ENCODE measurements at places on chromosomes 4 and X.
A peak's percentile ranks its signal among the peaks of the same experiment; 100 is the strongest.

GRCh38 chr4:83561381-83561780 lies 25.5 kb downstream of the GPAT3 start:
- DNase-seq: no peak

DNA sequence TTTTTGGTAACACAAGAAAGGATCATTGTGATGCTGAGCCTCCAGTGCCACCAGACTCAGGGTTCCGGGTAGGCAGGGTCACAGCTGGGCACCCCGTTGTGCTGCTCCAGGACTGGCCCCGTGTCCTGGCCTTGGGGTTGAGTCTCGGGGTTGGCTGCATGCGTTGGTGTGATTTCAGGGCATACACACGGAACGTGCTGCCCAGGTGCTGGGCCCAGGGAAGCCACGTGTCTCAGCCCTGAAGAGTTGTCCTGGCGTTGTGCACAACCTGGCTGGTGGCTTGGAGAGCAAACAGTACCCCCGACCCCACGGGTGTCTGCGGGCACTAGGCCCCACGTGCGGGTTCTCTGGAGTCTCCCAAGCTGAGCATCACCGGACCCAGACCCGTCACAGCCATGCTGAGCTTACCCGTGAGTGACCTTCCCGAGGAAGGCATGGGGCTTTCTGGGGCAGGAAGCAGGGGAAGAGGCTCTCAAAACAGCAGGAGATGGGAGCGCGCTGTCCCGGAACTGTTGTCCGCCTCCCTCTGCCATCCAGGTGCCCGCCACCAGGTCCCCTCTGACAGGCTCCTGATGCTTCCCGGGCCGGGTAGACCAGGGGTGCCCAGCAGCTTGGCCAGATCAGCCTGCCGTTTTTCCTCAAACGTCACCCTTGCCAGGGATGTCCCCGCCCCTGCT lies 66.1 kb upstream of the ENPP6 start:
- no peak for DNase-seq

GRCh38 chr4:177964693-177965168 lies 522.5 kb upstream of the AGA start:
- DNase-seq: no peak

DNA sequence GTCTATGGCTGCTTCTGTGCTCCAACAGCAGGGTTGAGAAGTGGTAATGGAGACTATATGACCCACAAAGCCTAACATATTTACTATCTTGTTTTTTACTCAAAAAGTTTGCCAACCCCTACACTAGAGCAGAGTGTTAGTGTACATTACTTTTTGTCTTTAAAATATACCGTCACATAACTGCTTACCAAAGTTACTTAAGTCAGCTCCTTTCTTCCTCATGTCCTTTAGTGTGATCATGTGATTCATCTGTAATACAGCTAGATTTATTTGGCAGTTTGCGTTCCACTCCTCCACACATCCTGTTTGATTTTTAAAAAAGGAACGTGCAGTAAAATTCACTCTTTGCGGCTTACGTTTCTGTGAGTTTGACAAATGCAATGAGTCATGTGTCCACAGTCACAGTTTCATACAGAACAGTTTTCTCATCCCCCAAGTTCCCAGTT lies 162.4 kb upstream of the GPRIN3 start:
- DNase-seq: peak; percentile 32

DNA sequence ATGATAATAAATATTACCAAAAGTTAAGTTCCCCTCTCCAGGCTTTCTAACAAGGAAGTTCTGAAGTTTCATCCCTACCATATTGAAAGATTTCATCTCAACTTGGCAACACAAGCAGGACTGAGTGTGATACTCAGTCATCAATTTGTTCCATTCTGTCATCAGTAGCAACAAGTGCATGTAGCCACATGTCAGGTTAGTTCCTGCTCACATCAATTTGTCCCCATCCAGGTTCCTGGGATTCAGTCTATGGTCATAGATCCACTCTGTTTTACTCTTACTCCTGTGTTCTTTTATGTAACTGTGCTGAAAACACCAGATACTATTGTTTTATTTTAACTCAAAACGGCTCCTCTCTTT lies 22.2 kb downstream of the SMPX start:
- DNase-seq: no peak

DNA sequence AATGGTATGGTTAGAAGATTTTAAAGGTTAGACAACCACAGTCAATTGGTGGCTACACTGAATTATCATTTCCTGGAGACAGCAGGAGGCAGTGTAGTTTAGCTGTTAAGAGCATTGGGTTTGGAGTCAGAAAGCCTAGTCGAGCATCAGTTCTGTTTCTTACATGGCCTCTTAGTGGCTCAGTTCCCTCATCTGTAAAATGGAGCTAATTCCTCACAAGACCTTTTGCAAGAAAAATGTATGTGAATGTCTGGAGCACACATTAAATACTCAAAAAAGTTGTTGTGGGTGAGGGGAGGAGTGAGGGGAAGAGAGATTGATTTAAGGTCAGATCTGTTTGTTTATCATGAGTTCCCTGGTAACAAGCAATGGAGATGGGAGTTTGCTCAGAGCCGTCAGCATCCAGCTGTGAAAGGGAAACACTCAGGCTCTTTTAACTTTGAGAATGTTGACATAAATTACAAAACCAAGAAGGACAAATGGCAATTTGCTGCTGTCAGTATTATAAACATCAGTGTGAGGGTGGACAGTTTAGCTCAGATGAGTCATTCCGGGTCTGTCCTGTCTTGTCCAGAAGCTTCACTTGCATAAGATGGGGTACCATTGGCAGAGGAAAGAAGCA lies 98.2 kb upstream of the PGRMC2 start:
- no peak for DNase-seq

DNA sequence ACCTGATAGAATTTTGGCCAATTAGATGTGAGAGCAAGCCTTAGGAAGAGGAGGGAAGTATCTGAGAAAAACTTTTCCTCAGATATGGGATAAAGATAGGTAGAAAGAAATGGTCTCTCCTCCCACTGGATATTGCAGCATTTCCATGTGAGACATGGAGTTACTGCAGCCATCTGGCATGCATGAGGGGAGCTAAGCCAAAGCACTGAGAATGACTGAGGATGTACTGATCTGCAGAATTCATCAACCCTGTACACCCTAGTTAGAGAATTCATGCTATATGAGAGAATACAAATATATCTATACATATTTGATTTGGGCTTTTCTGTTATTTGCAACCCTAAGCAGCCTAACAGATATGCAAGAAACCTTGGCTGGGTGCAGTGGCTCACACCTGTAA lies 52.5 kb upstream of the RPL34 start:
- DNase-seq: no peak

- no peak for DNase-seq
These were observed 356.7 kb upstream of the DIPK2B start for GRCh38 chrX:45557387-45557786.

GRCh38 chr4:106266201-106266600 lies 49.8 kb downstream of the TBCK start:
- peak; percentile 9 for DNase-seq

DNA sequence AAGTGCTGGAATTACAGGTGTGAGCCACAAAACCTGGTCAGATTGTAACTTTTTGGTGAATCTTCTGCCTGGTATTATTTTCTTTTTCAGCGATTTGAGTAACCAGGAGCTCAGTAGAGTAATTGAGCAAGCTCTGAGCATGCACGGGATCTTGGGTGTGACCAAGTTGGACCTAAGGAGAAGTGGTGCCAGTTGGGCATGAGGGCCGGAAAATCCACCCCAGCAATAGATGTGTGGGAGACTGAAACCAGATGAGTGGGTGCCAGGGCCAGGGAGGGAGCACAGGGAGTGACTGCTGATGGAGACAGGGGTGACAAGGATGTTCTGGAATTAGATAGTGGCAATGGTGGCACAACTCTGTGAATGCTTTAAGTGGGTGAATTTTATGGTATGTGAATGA lies 3.7 kb upstream of the CCNQ start:
- DNase-seq: no peak

DNA sequence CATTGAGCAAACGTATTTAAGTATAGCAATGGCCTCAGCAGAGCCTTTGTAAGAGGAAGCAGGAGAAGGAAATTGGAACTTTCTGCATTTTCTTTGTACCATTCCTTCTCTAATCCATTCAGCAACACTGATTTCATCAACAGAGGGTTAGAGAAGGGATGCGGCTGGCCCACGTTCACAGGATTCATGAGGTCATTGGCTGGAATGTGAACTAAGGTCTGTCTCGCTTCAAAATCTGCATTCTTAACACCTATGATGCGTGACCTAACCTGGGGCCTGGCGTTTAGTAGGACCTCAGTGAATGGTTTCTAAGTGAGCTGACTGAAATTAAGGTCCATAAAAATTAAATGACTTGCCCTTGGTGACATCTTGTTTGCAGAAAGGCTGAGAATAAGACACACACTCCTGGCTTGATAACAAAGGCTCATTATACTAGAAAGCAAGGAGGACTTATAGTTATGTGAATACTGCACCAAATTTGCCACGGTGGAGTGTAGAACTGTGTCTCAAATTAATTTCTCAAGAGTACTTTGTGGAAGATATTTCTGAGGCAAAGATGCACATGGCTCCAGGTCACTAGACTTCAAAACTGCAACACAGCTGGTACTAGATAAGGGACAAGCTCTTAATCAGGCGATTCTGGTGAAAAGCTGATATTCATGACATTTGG lies 25.4 kb downstream of the FGFBP1 start:
- DNase-seq: no peak

DNA sequence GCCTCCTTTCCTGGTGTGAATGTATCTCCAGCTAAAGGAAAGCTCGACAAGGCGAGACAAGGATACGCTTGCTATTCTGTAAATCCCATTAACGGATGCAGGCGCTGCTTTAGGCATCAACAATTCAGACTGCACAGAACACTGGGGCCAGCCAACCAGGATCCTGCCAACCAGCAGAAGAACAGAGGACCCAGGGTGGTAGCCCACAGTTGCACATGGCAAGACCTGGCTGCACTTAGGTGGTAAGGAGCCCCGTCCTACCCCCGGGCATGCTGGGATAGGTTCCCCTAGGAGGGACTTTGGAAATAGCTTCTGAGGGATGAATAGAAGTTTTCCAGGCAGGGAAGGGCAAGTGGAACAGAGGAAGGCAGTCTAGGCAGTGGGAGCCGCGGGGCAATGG lies 20.7 kb downstream of the PSAPL1 start:
- DNase-seq: no peak

GRCh38 chr4:30939069-30939468 lies 218.9 kb downstream of the PCDH7 start:
- no peak for DNase-seq

DNA sequence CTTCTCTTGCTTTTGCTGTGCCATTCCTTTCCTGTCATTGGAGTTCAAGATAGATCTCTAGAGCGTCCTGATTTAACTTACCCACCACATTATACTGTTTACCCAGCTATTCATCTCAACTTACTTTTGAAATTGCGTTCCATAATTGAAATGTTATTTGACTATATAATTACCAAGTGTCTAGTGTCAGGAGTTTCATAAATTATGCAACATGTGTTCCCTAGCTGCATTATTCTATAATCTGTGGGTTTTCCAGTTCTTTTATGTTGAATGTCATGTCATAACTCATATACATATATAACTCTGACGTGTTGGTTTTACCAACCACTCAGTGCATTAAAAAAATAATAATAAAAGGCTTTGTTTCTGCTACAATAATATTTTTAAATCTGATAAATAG lies 285.9 kb upstream of the ARSJ start:
- no peak for DNase-seq

DNA sequence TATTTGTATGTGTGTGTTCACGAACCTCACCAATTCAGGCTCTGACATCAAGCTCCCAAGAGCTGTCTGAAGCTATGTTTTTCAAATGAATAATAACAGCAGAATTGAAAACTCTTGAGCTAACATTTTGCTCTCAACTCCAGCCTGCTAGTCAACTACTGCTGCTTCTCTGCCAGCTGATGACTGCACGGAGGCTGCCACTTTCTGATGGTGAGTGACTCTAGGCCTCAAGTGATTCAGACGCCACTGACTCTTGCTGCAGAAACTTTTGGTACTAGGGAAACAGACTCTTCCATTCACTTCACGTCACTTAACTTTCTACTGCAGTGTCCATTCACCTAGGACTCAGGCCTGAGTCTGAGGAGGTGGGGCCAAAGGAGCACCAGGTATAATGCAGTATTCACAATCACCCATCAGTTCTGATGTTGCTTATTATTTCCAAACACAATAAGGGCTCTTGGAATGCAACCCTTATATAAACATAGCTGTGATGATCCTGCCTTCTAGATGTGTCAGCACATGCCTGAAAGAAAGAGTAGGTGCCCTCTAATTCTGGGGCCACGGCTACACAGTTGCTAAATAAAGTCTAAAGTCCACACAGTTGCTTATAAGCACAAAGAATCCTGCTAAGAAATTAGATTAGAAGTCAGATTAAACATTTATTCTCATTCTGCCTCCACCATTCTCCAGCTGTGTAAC lies 16.0 kb downstream of the PRDM8 start:
- DNase-seq: no peak

GRCh38 chr4:96003951-96004740 lies 164.3 kb downstream of the PDHA2 start:
- no peak for DNase-seq
